Thyroid gland (tissue), 4 donors: ENCODE measurements at places on chromosomes 7 and 10.

DNA sequence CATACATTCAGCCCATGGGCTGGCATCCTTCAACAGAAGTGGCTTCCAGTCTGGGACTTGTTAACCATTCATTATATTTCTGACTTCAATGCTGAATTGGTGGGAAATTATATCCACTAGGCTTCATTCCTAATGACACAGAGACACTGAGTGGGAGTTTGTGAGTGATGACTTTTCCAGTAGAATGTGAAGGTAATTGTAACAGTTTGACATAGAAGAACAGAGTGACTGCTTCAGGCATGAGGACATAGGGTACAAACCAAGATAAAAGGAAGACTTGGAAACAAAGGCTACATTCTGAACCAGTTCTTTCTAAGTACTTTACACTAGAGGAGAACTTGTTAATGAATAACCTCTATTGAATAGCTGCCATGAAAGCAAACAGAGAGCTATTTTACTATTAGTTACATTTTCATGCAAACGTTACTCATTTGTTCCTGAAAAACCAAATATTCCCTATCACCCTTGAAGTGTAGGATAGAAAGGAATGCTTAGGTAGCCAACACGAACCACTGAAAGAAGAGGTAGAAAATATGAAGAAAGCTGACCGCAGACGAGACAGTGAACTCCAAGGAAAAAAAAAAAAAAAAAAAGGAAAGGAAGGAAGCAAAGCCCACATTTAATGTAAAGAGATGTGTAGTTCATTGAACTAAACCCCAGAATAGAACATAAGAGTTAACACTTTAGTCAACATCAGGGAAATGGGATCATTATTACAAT is 237.0 kb upstream of the SEMA3C start:
- no peak for DNase-seq

- DNase-seq = no peak
Observed at GRCh38 chr7:22601003-22601402, 101.0 kb upstream of the STEAP1B start.

GRCh38 chr7:151851145-151851751 is 25.7 kb downstream of the PRKAG2 start:
- peak; percentile 75 for DNase-seq

GRCh38 chr7:84182301-84182700 is 12.3 kb downstream of the SEMA3A start:
- no peak for DNase-seq

DNA sequence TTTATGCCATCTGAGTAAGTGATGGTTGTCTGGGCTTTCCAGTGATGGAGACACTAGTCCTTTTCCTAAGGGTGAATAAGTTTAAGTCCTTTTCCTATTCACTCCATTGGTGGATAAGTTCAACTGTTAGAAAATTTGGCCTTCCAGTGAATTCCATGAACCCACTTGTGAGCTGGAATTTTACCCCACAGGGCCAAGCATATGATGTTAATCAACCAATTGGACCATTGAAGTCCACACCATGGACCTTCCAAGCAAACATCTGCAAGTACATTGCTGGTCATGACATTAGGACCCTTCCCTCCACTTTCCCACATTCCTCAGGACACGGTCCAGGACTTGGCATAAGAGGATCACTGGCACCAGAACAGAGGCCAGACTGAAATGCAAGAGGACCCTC is 381.4 kb downstream of the RPS24 start:
- DNase-seq = no peak

- DNase-seq = no peak
Observed at GRCh38 chr7:3650844-3651243, 349.8 kb downstream of the SDK1 start.

DNA sequence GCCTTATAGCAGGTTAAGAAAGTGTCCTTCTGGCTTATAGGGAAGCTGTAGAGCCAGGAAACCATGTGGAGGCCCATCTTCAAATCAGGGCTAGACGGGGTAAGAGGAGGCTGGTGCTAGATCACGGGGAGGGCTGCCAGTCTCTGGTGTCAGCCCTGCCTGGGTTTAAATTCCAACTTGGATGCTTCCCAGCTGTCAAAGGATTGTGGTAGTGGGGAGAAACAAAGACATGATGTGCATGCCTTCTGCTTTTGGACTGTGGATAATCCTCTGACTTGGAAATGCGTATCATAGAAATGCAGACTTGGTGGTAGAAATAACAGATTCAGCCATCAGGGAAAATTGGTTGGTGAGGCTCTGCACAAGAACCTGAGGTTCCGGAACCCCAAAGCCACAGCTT is 325.6 kb downstream of the PHTF2 start:
- DNase-seq = no peak

DNA sequence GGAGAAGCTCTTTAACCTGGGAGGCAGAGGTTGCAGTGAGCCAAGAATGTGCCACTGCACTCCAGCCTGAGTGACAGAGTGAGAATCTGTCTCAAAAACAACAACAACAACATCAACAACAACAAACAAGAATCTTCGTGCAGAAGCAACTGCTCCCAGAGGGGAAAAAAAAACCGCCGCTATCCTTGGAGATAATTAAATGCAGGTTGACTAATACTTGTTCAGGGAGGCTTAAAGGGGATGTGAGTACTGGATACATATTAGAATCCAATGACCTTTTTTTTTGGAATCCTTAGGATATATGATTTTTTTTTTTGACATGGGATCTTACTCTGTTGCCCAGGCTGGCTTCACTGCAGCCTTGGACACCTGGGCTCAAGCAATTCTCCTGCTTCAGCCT is 89.6 kb upstream of the FAM171A1 start:
- no peak for DNase-seq

GRCh38 chr7:94999069-94999351 is 91.6 kb downstream of the PPP1R9A start:
- DNase-seq = no peak

GRCh38 chr7:140402178-140402835 is 1.6 kb upstream of the RAB19 start:
- no peak for DNase-seq

DNA sequence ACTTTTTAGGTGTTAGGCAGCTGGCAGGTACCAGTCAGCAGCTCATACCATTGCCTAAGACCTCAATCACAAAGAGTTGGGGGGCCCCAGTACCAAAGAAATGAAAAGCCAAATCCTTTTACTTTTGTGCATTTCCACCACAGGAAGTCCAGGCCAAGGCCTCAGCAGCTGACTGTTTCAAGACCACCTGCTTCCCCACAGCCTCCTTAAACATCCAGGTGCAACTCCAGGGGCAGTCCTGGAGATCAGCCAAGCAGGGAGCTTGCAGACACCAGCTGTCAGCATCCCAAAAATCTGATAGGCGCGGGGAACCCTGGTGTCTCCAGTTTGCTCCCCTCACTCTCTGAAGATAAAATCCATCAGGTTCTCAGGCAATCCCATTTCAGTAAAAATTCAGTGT is 91.5 kb upstream of the EFCAB10 start:
- DNase-seq = no peak

DNA sequence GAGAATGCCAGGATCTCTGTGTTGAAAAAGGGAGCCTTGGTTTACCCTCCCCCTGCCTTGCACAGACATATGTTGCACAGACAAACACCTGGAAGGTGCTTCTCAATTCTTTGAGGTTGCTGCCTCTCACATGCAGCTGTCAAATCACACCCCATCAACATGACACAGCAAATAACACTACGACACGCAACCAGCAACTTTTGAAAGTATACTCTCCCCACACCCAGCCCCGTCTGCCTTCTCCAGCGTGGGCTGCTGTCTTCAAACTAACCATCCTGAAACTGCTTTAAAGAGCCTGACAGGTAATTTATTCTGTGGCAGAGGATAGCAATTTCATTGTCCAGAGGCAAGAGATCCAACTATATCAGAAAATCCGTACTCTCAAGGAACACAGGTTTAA is 136.1 kb downstream of the PLXNA4 start:
- DNase-seq = no peak

GRCh38 chr10:114042895-114043531 is 653 bp upstream of the ADRB1 start:
- DNase-seq = peak; percentile 57

GRCh38 chr10:76035206-76036110 is 604.0 kb downstream of the LRMDA start:
- no peak for DNase-seq

DNA sequence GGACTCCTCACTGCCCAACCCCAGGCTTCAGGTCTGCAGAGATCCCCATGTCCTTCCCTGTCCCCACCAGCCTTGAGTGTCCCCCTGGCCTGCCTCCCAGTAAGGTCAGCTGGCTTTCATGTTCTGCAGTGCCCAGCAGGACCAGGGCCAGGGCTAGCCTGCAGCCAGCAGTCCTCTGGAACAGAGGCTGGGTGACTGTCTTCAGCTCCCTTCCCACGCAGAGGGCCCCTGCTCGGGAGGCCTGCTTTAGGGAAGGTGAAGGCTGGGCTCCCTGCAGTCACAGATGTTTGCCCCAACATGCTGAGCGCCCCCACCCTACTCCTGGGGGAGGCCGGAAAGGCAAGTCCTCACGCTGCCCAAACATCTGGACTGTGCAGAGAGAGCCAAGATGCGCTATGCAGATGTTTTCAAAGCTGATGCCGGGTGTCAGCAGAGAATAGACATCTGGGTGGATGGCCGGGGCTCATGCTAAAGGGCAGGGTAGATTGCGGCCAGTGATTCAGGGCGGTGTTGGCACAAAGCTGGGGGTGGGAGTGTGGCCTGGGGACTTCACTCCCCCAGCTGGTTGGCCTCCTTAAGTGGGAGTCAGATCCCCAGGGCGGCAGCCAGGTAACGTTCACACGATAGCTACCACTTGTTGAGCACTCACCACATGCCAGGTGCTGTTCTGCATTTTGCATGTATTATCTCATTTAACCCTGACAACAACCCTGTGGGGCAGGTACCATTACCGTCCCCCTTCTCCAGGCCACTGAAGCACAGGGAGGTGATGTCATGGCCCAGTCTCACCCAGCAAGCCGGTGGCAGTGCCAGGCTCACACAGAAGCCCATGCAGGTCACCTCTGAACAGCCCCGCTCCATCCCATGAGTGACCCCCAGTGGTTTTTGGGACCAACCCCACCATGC is 71.2 kb upstream of the COL13A1 start:
- DNase-seq = no peak

- no peak for DNase-seq
Observed at GRCh38 chr7:24417526-24418120, 133.6 kb downstream of the NPY start.

- no peak for DNase-seq
Observed at GRCh38 chr10:78605800-78606350, 462.9 kb upstream of the ZMIZ1 start.
